ENCODE measurements at places on chromosomes 12 and 14. TPM values are rescaled to one million over a fixed set of nuclear protein-coding genes. Genes with fewer than 3 reads are reported as not detected.

Gene KRT7
- 34.7 TPM for polyA plus RNA-seq

Gene SYT1
- polyA plus RNA-seq = 0.82 TPM

Gene LYZ
- polyA plus RNA-seq = 233 TPM

Gene PKP2
- 13.7 TPM for polyA plus RNA-seq

Gene CRIP1
- 471 TPM for polyA plus RNA-seq

Gene STK38L
- polyA plus RNA-seq = 21.8 TPM

Gene LRFN5
- 0.14 TPM for polyA plus RNA-seq

Gene ULK1
- polyA plus RNA-seq = 39.2 TPM

Gene ESPL1
- 1.7 TPM for polyA plus RNA-seq

Gene CISTR
- polyA plus RNA-seq = not detected

Gene DPPA3
- 0.57 TPM for polyA plus RNA-seq

Gene OTUB2
- polyA plus RNA-seq = 0.27 TPM

Gene SLC25A47
- polyA plus RNA-seq = 0.09 TPM

Gene PROX2
- polyA plus RNA-seq = 0.09 TPM

Gene DLGAP5
- polyA plus RNA-seq = 3.0 TPM

DNA sequence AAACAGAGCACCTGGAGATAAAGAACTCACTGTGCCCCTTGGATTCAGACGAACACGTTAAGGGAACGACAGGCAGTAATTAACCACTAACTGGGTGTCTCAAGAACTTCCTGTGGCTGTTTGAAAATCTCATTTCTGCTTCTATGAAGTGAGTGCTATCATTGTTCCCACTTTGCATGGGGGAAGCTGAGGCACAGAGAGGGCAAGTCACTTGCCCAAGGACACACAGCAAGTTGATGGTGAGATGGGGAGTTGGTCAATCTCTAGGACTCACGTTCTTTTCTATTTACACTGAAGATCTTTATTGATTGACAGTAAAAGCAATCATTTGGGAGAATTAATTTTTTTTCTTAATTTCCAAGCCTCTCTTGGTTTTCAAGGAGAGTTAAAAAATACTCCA is 26.8 kb upstream of the LHX5 start:
- no peak for DNase-seq

GRCh38 chr12:67541625-67541991 is 106.9 kb upstream of the DYRK2 start:
- no peak for DNase-seq

DNA sequence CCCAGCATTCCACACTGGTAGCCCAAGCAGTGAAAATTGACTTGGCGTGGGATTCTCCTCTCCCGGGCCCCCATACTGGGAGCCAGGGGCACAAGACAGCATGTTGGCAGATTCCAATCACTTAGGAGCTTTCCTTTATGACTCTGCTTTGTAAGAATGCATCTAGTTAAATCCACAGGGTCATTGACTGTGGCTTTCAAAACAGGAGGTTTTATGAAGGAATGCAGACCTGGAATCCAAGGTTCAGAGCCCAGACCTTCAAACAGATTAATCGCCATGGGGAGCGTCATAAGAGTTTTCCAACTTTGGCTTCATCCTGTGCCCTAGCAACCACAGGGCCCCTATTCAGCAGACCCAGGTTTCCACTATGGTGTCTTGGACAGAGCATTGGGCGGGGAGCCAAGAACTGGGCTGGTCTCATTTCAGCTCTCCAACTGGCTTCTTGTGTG is 76.4 kb upstream of the RMST start:
- no peak for DNase-seq

- DNase-seq = no peak
Measured at GRCh38 chr12:49428793-49429192, 61.5 kb downstream of the SPATS2 start.

- no peak for DNase-seq
Measured at GRCh38 chr12:55842681-55843429, at the start of gene MMP19. Gene MMP19 (minus strand): TSS chr12:55842936. CDS start chr12:55842830, 106 bp downstream.

- no peak for DNase-seq
Measured at GRCh38 chr14:67602995-67603545, 3.0 kb upstream of the PIGH start.

GRCh38 chr12:54182981-54183380 is 5.8 kb downstream of the SMUG1 start:
- DNase-seq = no peak

GRCh38 chr14:56217380-56218045 is 99.3 kb downstream of the PELI2 start:
- no peak for DNase-seq

DNA sequence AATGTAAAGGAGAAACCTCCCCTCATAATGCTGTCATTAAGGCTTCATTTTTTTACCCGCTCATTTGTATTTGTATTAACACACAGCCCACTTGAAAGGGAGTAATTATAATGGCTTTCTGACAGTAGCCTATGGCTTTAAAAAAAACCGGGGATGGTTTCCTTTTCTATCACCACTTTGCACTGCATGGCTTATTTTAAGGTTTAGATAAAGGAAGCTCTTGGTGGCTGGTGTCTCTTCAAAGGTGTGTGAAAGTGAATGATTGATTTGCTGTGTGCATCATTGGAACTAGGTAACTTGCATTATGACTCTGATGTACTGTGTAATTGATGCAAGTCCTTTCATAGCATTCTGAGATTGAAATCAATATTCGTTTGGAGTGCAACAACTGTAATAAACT is 80.7 kb downstream of the NPAS3 start:
- no peak for DNase-seq

DNA sequence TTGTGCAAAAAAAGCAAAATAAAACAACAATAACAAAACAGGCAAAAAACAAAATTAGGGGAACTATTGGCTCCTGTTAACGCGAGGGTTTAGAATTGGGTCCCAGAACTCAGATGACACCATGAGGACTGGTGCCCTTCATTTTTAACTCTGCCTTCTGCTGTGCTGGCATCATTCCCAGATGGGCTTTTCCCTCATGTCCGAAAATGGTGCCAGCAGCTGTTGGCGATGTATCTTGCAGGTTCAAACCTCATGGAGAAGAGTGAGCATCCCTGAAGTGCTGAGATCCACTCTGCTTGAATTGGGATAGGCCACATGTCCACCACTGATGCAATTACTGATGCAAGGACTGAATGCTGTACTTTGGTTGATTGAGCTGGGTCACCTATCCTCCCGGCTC is 61.1 kb downstream of the MYRFL start:
- no peak for DNase-seq

- no peak for DNase-seq
Measured at GRCh38 chr12:52434081-52434733, at the start of gene KRT75. Gene KRT75 (minus strand): TSS chr12:52434371. CDS start chr12:52434304, 67 bp downstream.

- DNase-seq = no peak
Measured at GRCh38 chr12:122121745-122122144, 43.2 kb downstream of the MLXIP start.

DNA sequence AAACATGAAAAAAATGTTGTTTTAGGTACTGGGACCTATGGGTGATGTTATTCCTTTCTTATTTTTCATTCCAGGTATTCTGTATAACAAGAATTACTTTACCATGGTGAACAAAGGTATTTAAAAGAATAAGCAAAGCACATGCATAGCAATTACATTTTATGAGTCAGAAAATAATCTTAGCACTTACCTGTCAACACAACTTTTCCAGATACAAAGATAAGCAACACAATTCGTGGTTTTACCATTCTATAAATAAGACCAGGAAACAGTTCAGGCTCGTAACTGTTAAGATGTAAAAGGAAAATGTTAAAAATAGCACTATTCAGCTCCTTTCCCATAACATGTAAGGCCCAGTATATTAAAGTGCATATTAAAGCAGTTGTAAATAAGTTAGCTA is 12.3 kb upstream of the ATG14 start:
- no peak for DNase-seq

DNA sequence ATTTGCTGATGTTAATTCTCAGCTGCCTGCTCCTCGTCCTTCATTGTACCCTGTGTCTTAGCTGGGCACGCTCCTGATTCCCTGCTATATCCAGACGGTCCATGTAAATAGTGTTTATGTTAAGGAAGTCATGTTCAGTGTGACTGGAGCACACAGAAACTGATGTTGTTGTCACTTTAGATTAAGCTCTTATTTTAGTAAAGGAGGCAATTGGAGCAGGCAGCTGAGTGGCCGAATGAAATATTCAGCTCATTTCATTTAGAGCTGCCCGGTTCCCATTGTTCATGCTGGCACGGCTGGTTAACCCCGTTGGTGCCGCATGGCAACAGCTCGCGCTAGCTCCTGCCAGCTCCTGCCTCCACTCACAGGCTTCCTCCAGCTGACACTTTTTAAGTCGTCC is 446.8 kb upstream of the SOX5 start:
- no peak for DNase-seq

DNA sequence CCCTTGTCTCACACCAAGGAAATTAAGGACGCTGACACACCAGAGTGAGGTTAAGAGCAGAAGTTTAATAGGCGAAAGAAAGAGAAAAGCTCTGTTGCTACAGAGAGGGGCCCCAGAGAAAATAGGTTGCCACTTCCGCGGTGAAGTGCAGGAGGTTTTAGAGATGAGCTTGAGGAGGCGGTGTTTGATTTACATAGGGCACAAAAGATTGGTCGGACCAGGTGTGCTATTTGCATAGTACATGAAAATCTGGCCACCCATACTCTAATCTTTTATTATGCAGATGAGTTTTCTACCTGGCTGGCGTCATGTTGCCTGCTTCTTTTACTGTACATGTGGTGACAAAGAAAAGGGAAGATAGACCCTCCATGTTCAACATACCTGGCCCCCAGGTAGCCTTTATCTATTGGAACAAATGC is 23.3 kb upstream of the MYF6 start:
- no peak for DNase-seq

DNA sequence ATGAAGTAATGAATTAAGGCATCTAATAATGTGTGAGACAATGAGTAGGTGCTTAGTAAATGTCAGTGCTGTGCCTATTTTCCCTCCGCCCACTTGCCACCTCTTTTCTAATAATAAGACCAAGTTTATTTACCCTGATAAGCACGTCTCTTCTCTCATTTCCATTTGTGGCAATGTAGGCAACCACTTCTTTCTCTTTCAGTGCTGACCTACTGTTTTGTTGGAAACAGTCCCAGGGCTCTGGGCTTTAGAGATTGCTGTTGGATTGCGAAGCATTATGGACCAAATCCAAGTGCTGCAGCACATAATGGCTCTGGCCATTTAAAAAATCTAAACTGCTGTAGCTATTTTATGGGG is 141.3 kb upstream of the PLEKHG7 start:
- no peak for DNase-seq

DNA sequence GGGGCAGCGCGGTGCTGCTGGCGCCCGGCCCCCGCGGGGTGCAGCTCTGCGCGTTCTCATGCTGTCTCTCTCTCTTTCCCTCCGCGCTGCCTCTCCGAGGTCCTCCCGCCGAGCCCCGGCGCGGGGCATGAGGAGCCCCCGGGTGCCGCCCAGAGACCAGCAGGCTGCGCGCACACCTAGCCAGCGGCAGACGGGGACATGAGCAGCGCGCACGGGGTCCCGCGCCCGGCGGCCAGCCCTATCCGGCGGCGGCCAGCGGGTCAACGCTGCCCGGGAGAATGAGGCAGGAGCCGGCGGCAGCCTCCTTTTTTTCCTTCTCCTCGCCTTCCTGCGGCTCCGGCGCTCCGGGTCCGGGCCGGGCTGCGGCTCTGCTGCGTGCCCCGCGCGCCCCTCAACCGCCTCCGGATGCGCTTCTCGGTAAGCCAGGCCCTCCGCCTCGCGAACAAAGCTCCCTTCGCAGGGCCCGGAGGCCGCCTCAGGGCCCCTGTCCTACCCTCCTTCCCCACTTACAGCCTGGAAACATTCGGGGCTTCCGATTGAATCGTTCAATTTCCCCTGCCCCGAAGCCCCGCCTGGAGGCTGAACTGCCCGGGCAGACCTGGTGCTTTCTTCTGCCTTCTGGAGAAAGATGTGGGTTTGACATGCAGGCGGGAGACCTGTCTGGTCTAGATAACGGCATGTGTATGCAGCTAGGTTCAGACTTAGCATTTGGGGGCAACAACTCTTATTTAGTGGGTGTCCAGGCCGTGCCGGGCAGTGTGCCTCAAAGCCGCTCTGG is at the start of gene TUNAR:
Gene TUNAR, plus strand, starts transcription at position 72 of the 778 bp plus-strand sequence.
- no peak for DNase-seq

GRCh38 chr12:4034921-4035320 is 161.7 kb upstream of the PARP11 start:
- DNase-seq = no peak

DNA sequence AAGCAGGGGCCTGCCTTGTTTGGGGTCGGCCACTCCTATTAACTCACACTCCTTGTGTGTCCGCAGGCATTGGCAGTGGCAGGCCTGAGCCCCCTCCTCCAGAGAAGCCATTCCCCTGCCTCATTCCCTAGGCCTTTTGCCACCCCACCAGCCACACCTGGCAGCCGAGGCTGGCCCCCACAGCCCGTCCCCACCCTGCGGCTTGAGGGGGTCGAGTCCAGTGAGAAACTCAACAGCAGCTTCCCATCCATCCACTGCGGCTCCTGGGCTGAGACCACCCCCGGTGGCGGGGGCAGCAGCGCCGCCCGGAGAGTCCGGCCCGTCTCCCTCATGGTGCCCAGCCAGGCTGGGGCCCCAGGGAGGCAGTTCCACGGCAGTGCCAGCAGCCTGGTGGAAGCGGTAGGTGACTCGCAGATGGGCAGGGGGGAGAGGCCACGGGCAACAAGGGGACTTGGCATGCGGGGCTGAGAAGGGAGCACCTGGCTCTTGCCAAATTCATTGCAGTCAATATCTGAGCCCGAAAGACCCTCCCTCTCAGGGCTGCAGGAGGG is 106.3 kb upstream of the FKBP4 start:
- no peak for DNase-seq

DNA sequence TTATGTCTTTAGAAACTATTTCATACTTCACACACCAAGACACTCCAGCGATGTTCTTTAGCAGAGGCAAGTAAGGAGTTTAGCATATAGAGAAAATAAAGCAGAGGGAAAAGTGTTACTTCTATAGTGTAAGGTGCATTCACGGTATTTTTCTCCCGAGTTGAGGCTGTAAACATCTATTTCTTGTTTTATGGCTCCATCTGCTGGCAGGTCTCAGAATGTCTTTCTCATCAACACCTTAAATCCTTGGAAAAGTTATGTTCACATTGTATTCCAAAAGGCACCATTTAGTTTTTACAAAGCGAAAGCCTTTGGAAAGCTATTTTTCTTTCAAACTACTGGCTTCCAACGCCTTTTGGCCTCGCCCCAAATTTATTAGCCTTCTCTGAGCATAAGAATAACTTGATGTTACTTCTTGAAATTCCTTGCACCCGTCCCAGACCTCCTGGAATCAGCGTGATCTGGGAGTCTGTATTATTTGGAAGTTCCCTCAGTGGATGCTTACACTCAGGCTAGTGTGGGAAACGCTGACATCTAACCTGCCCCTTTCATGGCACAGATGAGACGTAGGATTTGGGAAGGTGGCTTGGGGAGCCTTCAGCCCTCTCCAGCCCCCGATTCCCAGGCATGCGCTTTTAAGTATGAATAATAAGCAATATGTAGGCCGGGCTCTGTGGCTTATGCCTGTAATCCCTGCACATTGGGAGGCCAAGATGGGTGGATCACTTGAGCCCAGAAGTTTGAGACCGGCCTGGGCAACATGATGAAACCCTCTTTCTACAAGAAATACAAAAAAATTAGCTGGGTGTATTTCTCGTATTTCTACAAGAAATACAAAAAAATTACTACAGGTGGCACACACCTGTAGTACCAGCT is 1.9 kb upstream of the PIWIL1 start:
- DNase-seq = peak; percentile 30

- no peak for DNase-seq
Measured at GRCh38 chr12:113854385-113855142, 111.6 kb downstream of the RBM19 start.

- no peak for DNase-seq
Measured at GRCh38 chr12:116903818-116904217, 6.9 kb upstream of the FBXW8 start.

GRCh38 chr14:61323970-61324369 is 2.6 kb downstream of the PRKCH start:
- no peak for DNase-seq

GRCh38 chr14:104865081-104865630 is at the start of gene CEP170B:
Gene CEP170B (plus strand): TSS chr14:104865268. CDS start chr14:104868451, 3,183 bp downstream.
- peak; percentile 16 for DNase-seq

GRCh38 chr14:59333235-59333634 is 131.9 kb downstream of the GPR135 start:
- no peak for DNase-seq
